ENCODE measurements at places on chromosomes 1 and 21.
A peak's percentile ranks its signal among the peaks of the same experiment; 100 is the strongest.

DNA sequence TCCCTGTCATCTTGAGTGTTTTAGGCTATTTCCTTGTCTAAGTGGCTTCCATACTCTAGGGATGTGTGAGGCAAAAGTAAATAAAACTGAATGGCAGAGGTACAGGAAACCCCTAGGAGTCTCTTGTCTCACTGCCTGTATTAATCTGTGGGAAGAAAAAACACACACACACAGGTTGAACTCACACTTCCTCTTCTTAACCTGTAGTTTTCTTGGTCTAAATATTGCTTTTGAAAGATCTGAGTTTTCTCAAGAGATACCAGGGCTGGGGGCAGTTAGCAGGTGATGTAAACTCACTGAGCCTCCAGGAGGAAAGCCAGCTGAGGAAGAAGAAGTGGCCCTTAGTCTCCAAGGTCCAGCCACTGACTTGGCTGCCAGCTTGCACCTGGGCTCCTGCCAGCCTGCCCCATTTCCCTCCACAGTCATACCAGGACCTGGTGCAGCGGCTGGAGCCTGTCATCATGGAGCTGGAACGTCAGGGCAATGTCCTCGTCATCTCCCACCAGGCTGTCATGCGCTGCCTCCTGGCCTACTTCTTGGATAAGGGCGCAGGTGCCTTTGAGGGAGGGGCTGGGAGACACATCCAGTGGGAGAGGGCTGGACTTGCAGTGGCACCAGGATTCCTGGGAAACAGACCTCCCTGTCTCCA lies 16.9 kb downstream of the PFKFB2 start:
- DNase-seq, result no peak

GRCh38 chr1:244954359-244954758 lies 90.0 kb upstream of the HNRNPU start:
- DNase-seq, result no peak

DNA sequence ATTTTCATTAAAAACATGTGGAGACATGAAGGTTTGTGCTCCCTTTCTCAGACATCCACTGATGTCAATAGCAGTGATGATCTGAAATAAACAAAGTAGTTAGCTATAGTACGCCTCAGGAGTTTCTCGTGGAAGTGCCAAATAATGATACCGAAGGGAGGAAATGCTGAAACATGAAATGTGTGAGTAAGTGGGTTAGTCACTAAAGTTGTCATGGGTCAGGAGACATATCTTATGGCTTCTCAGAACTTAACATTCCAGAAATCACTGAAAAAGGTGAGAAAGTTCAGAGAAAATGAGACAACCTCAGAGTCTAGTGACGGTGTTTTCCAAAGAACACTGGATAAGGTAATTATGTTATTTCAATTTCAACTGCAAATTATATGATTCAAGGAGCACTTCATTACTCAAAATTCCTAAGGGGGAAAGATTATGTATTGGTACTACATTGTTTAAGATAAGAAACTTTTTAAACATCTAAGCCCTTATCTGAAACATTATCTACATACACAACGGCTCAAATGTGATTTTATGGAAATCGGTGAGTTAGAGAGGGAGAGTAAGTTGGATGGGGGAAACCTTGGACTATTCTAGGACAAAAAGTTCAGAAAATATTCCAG lies 20.6 kb downstream of the NIBAN1 start:
- no peak for DNase-seq

DNA sequence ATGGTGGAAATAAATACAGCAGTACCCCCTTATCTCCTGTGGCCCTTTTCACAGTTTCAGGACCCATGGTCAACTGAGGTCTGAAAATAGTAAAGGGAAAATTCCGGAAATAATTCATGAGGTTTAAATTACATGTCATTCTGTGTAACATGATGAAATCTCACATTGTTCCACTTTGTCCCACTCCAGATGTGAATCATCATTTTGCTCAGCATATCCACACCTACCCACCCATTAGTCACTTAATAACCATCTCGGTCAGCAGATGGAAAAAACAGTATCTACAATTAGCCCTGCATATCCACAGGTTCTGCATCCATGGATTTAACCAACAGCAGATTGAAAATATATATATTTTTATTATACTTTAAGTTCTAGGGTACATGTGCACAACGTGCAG lies 86.9 kb upstream of the GORAB start:
- DNase-seq, result no peak

- no peak for DNase-seq
Measured at GRCh38 chr1:22814176-22815042, 103.8 kb downstream of the EPHB2 start.

- DNase-seq, result no peak
Measured at GRCh38 chr21:17989780-17990179, 170.6 kb upstream of the C21orf91 start.

DNA sequence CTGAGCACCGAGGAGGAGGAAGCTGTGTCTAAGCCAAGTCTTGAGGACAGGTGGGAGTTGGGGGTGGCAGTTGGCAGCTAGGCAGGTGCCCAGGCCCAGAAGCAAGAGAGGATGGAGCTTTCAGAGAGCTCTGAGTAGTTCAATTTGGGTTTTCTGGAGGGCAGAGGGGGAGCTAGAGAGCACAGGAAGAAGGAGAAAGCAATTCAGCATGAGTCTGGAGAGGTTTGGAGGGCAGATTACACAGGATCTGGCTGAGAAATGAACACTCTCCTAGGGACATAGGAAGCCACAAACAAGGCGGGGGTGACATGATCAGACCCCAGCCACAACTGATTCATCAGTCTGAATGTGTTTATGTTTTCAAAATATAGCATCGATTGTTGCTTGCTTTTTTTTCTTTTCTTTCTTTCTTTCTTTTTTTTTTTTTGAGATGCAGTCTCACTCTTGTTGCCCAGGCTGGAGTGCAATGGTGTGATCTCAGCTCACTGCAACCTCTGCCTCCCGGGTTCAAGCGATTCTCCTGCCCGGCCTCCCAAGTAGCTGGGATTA lies 23.8 kb downstream of the PTPRF start:
- DNase-seq, result peak; percentile 26

DNA sequence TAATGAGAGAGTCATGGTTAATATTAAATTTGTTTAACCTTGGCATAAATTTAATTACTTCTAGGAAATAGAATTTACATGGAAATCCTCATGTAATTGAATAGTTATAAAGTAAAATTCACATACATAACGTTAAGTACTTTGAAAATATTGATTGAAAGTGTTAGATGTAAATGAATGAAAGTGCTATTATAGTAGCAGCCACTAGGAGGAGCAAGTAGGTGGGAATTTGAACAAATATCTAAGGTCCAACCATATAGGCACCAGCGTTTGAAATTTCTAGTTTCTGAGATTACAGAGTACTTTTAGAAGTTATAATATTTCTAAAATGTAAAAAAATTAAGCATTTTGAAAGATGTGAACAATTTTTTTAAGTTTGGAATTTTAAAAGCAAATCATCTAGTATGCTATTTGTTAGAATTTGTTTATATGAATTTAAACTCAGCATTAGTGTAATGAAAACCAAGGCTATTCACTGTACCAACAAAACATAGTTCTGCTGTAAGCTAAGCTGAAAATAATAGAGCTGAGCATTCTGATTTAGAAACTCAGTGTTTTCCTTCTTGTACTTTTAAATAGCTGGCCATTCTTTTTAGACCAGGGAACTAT lies 3.3 kb downstream of the B3GALT2 start:
- DNase-seq, result peak; percentile 69

DNA sequence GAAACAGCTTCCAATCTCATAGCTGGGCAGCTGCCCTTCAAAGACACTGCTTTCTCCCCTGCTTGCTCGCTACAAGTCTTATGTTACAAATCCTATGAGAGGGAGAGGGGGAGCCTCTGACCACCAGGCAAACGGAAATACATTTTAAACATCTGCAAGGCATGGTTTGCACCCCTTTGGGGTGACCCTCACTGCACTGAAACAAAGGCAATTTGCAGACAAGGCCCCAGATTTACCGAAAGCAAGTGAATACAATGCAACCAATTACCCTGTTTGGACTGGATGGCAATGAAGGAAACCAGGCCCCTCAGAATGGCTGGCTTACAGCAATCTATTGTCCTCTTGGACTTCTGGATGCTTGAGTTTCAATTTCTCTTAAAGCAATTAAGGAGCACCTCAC lies 11.8 kb upstream of the ATP13A2 start:
- DNase-seq, result no peak
